ENCODE measurements at places on chromosomes 6 and 20. TPM values are rescaled to one million over a fixed set of nuclear protein-coding genes. Genes with fewer than 3 reads are reported as not detected.
A peak's percentile ranks its signal among the peaks of the same experiment; 100 is the strongest.

DNA sequence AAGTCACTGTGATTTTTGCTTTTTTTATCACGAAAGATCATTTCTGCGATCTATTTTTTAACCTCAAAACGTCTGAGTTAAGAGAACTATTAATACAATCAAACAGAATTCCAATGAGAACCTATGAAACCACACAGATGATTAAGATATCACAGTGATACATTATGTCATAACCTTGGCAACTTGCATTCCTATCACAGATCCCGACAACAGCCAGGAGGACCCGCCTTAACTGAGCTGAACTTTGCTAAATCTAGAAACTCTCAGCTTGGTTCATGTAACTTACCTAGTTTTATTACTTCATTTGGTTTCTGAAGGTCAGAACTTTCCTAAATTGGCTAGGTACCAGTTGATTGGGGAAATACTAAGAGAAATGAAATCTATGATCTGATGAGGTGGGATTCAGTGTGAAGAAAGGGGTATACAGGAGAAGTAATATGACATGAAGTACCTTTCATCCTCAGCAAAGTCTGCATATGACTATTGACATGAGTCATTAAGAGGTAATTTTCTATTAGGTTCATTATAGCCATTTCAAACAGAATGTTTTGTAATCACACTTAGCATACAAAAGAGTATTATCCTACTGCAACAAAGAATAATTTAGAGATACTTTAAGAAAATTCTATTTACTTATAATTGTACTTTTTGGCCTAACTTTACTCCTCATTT, 11.2 kb downstream of the LYRM4 start:
- H3K4me3 ChIP-seq = no peak overlapping the region
- H3K27me3 ChIP-seq = no peaks in the 10 kb centered on the region
- DNase-seq = no peak
- no peaks in the 10 kb centered on the region for H3K36me3 ChIP-seq

- no peaks in the 10 kb centered on the region for H3K27me3 ChIP-seq
- H3K36me3 ChIP-seq = no peaks in the 10 kb centered on the region
- peaks cover 4% of the 10 kb centered on the region for H3K4me1 ChIP-seq
- no peak overlapping the region for H3K27ac ChIP-seq
- no peak for DNase-seq
Observed at GRCh38 chr20:25992146-25992545, 295.5 kb upstream of the ZNF337 start.

DNA sequence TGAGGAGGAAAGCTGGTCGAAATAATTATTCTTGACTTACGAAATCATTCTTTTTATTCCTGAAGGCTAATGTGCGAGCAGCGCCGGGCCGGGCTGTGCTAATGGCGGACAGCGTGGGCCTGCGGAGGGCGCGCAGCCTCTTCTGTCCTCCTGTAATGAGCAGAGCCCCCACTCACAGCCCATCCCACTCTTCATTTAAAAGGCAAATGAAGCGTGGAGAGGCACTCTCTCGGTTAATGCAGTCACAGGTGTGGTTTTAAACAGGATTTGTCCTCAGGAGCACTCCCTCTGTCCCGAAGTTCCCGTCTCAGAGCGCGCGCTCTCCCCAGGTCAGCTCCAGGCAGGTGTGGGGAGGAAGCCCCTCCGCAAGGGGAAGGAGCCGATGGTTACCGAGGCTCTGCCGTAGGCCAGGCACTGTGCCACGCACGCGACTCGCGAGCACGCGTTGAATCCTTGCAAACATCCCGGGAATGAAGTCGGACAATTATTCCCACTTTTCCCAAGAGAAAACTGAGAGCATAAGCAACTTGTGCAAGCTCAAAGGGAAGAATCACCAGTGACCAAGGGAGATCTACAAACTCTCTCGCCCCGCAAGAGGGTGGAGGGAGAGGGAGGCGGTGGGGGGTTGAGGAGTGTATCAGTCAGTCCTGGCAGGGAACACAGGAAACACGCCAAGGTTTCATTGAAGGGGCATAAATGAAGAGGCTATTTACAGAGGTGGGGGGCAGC, 35.5 kb upstream of the ZFAND3 start:
- no peaks in the 10 kb centered on the region for H3K27me3 ChIP-seq
- DNase-seq = peak; percentile 62
- peak overlapping the region; percentile 54 for H3K4me3 ChIP-seq
- H3K36me3 ChIP-seq = no peaks in the 10 kb centered on the region
- peaks cover 24% of the 10 kb centered on the region for H3K4me1 ChIP-seq

GRCh38 chr6:64330694-64331307, 695.2 kb downstream of the PHF3 start:
- DNase-seq = peak; percentile 64
- H3K4me1 ChIP-seq = no peaks in the 10 kb centered on the region
- no peaks in the 10 kb centered on the region for H3K36me3 ChIP-seq
- no peak overlapping the region for H3K4me3 ChIP-seq
- no peaks in the 10 kb centered on the region for H3K27me3 ChIP-seq

DNA sequence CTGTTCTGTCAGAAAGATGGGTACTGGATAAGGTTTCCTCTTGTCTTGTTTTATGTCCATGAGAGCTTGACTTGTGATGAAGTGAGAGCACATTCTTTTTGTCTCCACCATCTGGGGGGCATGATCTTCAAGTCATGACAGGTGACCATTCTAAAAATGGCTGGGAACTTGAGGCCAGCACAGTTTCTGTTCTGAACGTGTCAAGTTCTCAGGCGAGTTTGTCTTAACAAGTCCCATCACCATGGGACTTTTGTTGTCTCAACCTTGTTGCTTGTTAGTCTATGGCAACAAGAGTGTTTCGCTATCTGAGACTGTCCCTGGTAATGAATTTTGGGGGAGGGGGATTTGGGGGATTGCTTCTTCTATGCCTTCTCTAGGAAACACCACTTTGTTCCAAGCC, 25.6 kb upstream of the ENPP4 start:
- H3K4me3 ChIP-seq = no peak overlapping the region
- H3K36me3 ChIP-seq = no peaks in the 10 kb centered on the region
- DNase-seq = no peak

GRCh38 chr6:69593706-69594105, 203.1 kb downstream of the LMBRD1 start:
- no peaks in the 10 kb centered on the region for H3K27me3 ChIP-seq
- no peak overlapping the region for H3K27ac ChIP-seq
- H3K36me3 ChIP-seq = no peaks in the 10 kb centered on the region
- H3K4me3 ChIP-seq = no peak overlapping the region
- DNase-seq = no peak

DNA sequence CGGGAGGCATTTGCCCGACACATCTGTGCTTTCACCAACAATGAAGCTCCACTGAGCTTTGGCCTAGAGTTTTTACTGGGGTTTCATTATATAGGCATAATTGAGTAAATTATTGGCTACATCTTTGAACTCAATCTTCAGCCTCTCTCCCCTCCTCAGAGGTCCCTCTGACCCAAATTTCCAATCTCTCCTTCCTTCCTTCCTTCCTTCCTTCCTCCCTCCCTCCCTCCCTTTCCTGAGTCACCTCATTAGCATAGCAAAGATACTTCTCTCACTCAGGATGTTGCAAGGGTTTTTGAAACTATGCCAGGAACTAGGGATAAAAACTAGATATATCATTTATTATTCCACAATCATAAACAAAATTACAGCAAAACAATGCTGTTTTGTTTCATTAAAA, 238.2 kb upstream of the PRND start:
- H3K36me3 ChIP-seq = no peaks in the 10 kb centered on the region
- DNase-seq = no peak
- H3K4me1 ChIP-seq = no peaks in the 10 kb centered on the region
- H3K4me3 ChIP-seq = no peak overlapping the region
- H3K27me3 ChIP-seq = no peaks in the 10 kb centered on the region

DNA sequence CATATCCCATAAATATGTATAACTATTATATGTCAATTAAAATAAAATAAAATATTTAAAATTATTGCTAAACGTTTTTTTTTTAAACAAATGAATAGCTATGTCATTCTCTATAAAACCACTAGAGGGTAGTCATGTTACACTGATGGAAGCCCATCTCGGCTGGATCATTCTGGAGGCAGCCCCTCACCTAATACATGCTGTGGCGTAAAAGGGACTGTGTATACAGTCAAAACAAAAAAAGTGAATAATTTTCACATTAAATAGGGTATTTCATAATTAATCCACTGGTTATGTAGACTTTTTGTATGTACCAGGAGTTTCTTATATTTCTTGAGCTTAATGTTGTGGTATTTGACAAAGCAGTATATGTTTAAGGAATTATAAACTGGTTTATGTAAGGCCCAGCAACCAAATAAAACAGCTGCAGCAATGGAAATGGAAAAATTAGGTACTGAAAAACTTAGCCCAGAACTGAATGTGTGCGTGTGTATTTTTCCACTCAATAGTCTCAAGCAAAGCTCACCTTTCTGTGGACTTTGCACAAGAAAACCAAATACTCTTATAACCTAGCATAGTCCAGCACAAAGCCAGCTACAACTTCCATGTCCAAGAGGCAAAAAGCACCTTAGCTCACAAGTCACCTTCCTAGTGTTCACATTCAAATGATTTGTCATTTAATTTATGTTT, 81.7 kb downstream of the COL9A1 start:
- H3K27me3 ChIP-seq = no peaks in the 10 kb centered on the region
- H3K36me3 ChIP-seq = no peaks in the 10 kb centered on the region
- H3K4me1 ChIP-seq = peaks cover 4% of the 10 kb centered on the region
- H3K27ac ChIP-seq = no peak overlapping the region
- H3K4me3 ChIP-seq = no peak overlapping the region

DNA sequence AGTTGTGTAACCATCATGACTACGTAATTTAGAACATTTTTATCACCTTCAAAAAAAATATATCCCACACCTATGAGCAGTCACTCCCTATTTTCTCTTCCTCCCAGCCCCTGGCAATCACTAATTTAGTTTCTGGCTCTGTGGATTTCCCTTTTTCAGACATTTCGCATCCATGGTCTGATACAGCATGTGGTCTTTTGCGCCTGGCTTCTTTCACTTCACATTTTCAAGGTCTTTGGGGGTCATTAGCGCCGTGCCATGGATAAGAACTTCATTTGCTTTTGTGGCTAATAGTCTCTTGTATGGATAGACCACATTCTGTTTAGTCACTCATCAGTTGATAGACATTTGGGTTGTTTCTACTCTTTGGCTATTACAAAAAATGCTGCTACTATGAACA, 44.9 kb upstream of the DUSP22 start:
- no peak overlapping the region for H3K27ac ChIP-seq
- H3K4me3 ChIP-seq = no peak overlapping the region
- no peak for DNase-seq
- H3K27me3 ChIP-seq = no peaks in the 10 kb centered on the region
- H3K4me1 ChIP-seq = no peaks in the 10 kb centered on the region
- H3K36me3 ChIP-seq = no peaks in the 10 kb centered on the region

DNA sequence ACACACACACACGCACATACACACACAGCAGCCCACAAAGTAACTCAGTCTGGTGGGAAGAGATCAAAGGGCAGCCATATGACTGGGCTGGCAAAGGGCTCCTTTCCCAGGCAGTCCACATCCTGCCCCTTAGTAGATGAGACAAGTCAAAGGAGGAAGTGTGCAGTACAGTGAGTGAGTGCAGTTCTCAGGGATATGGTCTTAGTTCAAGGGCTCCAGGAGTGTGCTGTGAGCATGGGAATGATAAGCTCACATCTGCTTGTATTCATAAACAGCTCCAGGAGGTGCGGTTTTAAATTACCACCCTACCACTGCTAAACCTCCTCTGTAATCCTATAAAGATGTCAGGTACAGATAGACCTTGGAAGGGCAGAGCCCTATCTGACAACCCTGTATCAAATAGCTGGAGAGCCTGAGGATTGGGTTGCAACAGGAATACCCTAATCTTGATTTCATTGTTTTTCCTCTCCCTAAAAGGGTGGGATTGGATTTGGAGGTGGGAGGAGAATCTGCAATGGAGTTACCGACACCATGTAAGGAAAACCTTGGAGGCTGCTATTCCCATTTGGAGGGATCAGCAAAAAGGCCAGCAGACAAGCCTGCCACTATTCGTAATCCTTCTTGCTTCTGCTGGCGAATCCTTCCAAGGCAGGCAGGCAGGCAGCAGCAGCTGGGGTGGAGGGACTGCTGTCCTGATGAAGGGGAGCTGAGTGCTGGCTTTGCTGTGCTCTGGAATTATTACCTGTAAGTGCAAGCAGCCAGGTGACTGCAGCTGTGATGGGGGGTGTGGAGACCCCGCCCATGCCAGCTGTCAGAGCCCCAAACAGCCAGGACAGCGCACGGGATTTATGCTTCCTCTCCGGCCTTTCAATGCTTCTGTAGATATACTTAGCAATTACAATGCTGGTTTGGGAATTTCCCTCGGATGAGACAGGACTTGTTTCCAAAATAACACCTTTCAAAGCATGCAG, 342.7 kb downstream of the PRL start:
- no peaks in the 10 kb centered on the region for H3K27me3 ChIP-seq
- no peaks in the 10 kb centered on the region for H3K36me3 ChIP-seq
- H3K4me1 ChIP-seq = peaks cover 24% of the 10 kb centered on the region
- no peak overlapping the region for H3K27ac ChIP-seq

The HLA-DQB2 gene
- total RNA-seq = 1.3 TPM

The WFDC2 gene
- not detected for total RNA-seq

The PNPLA1 gene
- not detected for total RNA-seq

The ABT1 gene
- 7.3 TPM for total RNA-seq

The TUBE1 gene
- total RNA-seq = 19.0 TPM

The RGS19 gene
- 7.8 TPM for total RNA-seq

The RGS17 gene
- 0.28 TPM for total RNA-seq

The GJA1 gene
- total RNA-seq = 235 TPM

The GSTA2 gene
- total RNA-seq = not detected

Measured in right atrium auricular region (tissue), 2 donors.